ENCODE measurements at places on chromosomes 5 and 9.

DNA sequence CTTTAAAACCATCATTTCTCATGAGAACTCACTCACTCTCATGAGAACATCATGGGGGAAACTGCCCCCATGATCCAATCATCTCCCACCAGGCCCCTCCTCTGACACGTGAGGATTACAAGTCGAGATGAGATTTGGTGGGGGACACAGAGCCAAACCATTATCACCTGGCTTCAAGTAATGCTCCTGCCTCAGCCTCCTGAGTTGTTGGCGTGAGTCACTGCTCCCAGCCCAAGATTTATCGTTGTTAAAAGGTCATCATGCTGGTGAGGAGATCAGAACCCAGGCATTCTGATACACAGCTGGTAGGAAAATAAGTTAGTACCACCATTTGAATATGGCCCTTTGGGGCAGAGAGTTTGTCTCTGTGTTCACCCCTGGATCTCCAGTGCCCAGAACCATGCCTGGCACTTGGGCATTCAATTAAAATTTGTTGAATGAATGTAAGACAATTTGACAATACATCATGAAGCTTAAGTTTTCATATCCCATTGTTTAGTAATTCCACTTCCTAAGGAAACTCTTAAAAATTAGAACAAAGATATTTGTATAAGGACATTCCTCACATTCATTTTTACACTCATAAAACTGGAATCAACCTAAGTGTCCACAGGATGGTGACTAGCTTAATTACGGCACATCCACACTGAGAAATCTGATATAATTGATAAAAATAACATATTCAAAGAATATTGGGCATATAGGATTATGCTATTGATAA, 58.0 kb upstream of the COL15A1 start:
- no peak for DNase-seq

- DNase-seq, result no peak
Measured at GRCh38 chr9:121636341-121636865, 15.0 kb upstream of the DAB2IP start.

GRCh38 chr5:66144834-66145390, 812 bp downstream of the SREK1 start:
- no peak for DNase-seq

GRCh38 chr5:159123189-159123588, 23.5 kb upstream of the EBF1 start:
- no peak for DNase-seq

- no peak for DNase-seq
Measured at GRCh38 chr5:127290019-127290945, at the start of gene MEGF10. Gene MEGF10, plus strand, starts transcription at chr5:127290796. Its CDS starts 40,513 bp downstream, at chr5:127331309.

- no peak for DNase-seq
Measured at GRCh38 chr9:14246951-14247350, 67.0 kb downstream of the NFIB start.

GRCh38 chr5:167014401-167015056, 1276.9 kb upstream of the WWC1 start:
- no peak for DNase-seq

All from common myeloid progenitor, CD34-positive (primary cell).